ENCODE measurements at places on chromosomes 16 and 17.

DNA sequence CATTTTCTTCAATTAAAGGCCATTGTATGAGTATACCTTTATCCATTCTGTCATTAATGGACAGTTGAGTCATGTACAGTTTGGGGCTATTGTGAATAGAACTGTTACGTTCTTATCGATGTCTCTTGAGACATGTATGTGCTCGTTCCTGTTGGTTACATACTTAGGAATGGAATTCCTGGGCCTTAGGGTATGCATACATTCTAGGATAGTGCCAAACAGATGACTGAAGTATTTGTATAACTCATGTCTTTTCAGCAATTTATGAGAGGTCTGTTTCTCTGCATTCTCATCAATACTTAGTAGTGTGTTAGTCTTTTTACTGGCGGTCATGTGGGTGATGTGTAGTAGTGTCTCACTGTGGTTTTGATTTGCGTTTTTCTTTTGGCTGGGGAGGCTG is 81.2 kb downstream of the USP22 start:
- no peak for DNase-seq

DNA sequence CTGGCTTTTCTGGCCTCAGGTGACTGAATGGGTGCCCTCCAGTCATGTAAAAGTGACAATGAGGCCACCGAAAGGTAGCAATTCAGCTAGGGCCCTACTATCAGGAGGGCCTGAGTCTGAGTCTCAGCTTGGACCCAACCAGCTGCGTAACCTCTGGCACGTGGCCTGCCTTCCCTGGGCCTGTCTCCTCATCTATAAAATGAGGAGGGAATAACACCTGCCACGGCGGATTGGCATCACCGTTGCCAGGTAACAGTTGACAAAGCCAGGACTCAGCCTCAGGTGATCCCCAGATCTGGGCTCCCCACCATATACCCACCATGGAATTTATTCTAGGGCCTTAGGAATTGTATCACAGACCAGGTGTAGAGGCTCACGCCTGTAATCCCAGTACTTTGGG is 217.1 kb downstream of the KATNIP start:
- DNase-seq: no peak

DNA sequence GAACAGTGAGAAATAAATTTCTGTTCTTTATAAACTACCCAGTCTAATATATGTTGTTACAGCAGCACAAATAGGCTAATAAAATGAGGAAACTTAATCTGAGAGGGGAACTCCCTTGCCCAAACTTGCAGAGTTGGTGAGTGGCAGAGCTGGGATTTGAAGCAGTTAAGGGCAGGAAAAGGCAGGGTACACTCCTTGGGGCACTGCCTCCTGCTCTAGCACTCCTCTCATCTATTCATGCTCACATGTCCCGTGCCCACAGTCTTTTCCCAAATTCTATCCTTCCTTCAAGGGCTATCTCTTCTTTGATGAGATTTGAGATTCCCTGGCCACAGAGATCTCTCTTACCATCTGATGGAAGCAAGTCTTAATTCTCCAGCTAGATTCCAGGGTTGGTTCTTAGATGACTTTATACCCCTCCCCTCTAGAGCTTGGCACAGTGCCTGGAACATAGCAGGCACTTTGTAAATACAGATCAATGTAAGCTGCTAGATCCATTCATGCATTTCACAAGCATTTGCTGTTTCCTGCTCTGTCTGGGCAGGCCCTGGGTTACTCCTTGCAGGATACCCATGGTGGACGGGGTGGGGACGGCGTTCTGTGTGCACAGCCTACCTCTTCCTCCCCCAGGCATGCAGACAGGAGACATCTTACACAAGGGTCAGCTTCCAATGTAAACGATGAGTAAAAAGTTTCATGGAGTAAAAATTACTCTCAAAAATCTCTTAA is 39.2 kb upstream of the ABCC12 start:
- DNase-seq: no peak

DNA sequence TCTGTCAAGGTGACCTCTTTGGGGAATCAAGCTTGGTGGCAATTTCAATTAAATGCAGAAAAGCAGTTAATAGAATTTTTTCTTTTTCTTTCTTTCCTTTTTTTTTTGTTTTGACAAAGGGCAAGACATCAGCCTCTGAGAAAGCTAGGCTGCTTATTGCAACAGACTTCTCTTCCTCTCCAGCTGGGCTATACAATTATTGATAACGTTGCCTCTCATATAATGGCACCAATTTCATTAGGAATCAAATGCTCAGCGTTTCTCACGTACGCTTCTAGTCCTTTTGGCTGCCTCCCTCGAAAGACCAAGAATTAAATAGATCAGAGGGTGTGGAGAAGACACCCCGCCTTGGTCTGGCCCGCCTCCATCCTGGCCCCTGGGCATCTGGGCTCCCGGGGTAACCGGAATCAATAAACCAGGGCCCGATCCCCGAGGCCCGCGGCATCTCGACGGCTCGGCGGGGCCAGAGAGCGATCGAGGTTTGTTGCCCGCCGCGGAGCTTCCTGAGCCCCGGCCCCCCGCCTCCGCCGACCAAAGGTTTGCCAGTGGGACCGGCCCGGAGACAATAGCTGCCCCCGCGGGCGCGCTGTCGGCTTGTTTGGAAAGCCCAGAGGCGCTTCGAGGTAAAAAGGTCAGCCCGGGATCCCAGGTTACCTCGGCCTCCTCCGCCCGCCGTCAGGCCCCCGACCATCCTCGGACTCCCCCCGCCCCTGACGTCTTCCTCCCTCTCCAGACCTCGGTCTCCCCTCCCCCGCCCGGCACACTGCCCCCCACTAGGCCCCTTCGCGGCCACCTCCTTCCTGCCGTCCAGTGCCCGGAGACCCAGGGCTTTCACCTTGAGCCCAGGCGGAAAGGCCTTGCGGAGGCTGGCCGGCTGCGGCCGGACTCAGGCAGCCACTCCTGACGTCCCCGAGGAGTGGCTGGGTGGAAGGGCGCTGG is 3.9 kb downstream of the HOXB1 start:
- peak; percentile 95 for DNase-seq

- no peak for DNase-seq
Observed at GRCh38 chr17:9531034-9531433, 44.6 kb downstream of the STX8 start.

GRCh38 chr17:41540921-41541625 is 13.0 kb upstream of the KRT19 start:
- peak; percentile 55 for DNase-seq

DNA sequence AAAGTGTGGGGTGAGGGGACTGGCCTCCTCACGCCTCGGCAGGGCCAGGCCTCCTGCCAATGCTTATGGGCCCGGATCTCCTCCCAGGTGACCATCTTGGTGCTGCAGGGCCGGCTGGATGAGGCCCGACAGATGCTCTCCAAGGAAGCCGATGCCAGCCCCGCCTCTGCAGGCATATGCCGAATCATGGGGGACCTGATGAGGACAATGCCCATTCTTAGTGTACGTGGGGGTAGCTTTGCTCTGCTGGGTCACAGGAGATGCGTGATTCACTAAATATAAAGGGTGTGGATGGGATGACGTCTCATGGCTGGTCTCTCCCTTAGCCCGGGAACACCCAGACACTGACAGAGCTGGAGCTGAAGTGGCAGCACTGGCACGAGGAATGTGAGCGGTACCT is 19.5 kb downstream of the NUP85 start:
- no peak for DNase-seq

DNA sequence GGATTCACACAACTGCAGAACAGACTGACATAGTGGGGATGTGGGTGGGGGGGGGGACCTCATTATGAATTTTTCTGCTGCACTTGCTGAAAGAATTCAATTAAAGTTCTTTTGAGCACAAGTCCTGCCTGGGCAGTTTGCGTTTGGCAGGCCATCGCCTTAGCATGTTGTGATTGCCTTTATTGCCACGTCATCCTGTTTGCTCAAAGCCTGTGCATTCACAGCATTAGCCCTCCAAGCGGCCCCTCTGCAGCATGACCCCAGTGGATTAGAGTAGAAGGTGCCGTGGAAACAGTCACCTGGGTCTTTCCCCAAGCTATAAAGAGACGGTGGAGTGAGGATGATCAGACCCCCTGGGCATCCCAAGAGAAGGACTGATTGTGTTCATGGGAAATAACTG is 17.2 kb downstream of the MSI2 start:
- DNase-seq: no peak

GRCh38 chr16:77246150-77246549 is 46.9 kb downstream of the SYCE1L start:
- no peak for DNase-seq

GRCh38 chr17:7177954-7178477 is 1.2 kb downstream of the ASGR1 start:
- DNase-seq: peak; percentile 87

- DNase-seq: no peak
Observed at GRCh38 chr17:46038937-46039336, 39.9 kb downstream of the STH start.

GRCh38 chr17:43043307-43043706 is 18.3 kb downstream of the RND2 start:
- no peak for DNase-seq

GRCh38 chr17:6110592-6110991 is 40.4 kb downstream of the WSCD1 start:
- no peak for DNase-seq

GRCh38 chr17:16456742-16457316 is 35.2 kb downstream of the LRRC75A start:
- DNase-seq: peak; percentile 78
